ENCODE measurements at places on chromosomes 1 and 21. TPM values are rescaled to one million over a fixed set of nuclear protein-coding genes. Genes with fewer than 3 reads are reported as not detected.

DNA sequence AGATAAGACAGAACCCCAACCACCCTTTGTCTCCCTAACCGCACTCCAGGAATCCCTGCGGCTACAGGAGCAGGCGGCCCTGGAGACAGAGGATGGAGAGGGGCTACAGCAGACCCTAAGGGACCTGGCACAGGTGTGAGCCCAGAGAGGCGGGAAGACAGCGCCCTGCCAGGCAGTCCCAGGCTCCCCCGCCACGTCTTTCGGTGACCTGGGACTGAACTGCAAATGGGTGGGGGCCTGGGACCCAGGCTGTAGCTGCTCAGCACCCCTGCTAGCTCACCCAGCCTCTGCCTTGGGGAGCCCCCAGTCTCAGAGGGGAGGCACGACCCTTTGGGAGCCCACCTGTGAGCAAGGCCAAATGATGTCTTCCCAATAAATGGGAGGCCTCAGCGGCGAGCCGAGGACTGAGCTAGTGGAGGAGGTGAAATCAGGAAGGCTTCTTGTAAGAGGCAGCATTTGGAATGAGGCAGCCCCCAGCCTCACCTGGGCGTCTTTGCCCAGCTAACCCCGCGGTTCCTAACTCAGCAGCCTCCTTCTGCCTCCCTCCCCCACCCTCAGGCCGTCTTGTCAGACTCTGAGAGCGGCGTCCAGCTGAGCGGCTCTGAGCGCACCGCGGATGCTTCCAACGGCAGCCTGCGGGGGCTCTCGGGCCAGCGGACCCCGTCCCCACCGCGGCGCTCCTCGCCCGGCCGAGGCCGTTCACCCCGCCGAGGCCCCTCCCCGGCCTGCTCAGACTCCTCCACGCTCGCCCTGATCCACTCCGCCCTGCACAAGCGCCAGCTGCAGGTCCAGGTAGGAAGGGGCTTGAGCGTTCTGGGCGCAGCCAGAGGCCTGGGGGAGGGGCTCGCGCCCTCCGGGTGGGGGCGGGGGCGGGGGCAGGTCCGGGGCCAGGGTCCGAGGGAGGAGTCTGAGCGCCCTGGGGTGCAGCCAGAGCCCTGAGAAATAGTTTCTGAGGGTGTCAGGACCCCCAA, 16.9 kb downstream of the CROCC start:
- no peak for DNase-seq

- DNase-seq = no peak
Observed at GRCh38 chr1:30780409-30780808, 22.8 kb upstream of the LAPTM5 start.

Gene COL11A1
- total RNA-seq = 0.07 TPM

DNA sequence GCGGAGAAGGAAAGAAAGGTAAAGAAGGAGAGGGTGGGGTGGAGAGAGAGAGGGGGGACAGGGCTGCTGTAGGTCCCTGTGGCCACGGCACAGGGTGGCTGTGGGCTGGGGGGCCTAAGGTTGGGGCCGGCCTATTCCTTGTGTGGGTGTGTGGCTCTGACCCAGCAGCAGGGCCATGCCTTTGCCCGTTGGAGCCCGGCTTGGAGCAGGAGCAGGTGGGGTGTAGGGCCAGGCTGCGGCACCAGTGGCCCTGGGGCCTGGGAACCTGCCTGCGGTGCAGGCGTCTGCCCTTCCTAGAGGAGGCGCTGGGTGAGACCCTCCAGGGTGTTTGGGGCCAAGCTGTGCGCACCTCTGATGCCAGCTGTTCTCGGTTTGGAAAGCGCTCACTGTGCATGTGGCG, 19.7 kb upstream of the SUMO3 start:
- DNase-seq = no peak

GRCh38 chr1:5479876-5480646, 512.2 kb downstream of the NPHP4 start:
- DNase-seq = no peak

Gene LCE1D
- not detected for total RNA-seq

Gene IGFN1
- not detected for total RNA-seq

- no peak for DNase-seq
Observed at GRCh38 chr1:19683351-19683750, 18.7 kb downstream of the HTR6 start.

DNA sequence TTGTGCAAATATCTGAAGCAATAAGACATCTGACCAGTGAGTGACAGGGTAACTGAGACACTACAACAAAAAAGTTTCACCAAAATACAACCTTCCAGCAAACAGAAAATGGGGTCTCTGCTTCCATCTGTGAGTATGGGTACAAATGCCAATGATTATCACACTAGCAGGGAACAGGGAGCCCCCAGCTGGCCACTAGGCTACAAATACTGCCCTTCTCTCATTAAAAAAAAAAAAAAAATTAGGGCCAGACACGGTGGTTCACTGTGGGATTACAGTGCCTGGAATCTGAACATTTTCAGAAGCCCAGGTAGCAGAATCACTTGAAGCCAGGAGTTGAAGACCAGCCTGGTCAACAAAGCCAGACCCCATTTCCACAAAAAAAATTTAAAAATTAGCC, 48.4 kb upstream of the EDARADD start:
- DNase-seq = no peak

DNA sequence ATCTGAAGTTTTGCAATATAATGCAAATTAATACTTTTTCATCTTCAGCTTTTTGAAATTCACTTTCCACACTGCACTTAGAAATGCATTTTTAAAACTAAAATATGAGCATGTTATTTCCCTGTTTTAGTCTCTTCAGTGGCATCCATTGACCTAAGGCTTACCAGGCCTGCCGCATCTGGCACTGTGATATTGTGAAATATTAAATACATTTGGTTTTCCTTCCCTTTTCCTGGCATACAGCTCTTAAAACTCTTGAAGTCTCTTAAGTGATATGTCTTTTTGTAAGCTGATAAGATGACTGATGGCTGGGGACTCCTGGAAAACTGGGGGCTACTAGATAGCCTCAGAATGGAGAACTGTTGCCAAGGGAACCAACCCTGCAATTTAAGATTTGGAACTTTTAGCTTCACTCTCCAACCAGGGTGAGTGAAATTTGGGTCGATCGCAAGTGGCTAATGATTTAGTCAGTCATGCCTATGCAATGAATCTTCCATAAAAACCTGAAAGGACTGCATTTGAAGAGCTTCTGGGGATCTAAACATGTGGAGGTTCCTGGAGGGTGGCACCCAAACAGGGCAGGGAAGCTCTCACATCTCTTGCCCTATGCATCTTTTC, 75.5 kb upstream of the PDC start:
- no peak for DNase-seq

GRCh38 chr21:10466200-10466599, 55.2 kb upstream of the TPTE start:
- DNase-seq = no peak

Gene LRRC38
- not detected for total RNA-seq

Gene TMCO1
- total RNA-seq = 37.5 TPM

DNA sequence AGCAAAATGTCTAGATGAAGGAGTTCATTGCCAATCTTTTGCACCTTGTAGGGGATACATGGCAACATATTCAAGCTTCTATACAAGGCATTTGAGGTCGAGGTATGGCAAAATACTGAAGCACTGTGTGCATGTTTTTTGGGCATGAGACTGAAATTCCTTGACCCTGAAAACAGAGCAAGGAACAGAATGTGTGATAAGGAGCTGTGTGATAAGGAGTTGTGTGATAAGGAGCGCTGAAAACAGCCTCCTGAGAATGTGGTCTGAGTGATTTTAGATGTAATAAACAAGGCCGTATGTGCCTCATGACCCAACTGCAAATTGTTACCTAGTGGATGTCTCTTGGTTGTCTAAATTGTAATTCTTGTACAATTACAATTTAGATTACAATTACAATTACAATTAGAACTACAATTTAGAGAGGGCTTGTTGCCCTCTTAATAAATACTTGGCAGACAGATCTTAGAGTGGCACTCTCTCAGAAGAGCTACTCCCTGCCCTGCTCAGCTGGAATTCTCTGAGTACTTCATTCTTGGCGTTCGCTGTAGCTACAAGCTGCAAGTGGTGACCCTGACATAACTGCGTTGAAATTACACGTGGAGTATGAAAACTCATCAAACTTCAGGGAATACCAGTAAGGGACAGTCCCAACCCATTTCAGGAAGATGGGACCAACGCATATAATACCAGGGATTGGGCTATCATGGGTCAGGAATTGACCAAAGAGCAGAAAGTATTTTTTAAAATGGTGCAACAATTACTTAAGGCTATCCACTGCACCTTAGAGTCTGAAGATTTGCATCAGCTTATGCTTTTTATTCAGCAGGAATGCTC, 20.0 kb upstream of the ITLN1 start:
- no peak for DNase-seq

DNA sequence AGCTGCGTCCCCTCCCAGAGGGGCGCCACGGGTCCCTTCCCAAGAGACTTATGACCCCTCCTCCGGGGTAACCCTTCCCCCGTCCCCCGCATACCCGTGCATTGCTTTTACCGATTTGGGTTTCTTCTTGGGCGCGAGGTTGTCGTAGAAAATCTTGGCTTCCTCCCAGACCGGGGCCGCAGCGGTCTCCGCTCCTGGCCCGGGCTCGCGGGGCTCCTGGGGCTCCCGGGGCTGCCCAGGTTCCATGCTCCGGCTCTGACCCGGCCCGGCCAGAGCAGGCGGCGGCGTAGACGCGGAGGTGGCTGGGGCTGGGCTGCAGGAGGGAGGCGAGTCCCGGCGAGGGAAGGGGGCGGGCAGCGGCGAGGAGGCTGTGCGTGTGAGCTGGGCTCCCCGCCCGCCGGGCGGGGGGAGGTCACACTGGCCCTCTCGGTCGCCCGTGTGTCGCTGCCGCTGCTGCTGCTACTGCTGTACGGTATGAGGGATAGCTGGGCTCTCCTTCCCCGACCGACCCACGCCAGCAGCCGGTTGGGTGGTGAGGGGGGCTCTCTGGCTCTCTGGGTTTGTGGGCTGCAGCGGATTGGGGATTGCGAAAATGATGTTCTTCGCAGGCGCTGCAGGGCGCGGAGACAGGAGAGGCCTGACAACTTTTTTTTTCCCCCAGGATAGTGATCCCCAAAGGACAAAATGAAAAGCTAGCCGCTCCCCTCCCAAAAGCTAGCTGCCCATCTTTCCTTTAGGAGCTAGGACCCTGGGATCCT, at the start of gene NT5C1A:
Gene NT5C1A, minus strand, starts transcription at position 315 of the 758 bp plus-strand sequence. Its CDS starts 69 bp downstream, at position 246.
- DNase-seq = no peak

DNA sequence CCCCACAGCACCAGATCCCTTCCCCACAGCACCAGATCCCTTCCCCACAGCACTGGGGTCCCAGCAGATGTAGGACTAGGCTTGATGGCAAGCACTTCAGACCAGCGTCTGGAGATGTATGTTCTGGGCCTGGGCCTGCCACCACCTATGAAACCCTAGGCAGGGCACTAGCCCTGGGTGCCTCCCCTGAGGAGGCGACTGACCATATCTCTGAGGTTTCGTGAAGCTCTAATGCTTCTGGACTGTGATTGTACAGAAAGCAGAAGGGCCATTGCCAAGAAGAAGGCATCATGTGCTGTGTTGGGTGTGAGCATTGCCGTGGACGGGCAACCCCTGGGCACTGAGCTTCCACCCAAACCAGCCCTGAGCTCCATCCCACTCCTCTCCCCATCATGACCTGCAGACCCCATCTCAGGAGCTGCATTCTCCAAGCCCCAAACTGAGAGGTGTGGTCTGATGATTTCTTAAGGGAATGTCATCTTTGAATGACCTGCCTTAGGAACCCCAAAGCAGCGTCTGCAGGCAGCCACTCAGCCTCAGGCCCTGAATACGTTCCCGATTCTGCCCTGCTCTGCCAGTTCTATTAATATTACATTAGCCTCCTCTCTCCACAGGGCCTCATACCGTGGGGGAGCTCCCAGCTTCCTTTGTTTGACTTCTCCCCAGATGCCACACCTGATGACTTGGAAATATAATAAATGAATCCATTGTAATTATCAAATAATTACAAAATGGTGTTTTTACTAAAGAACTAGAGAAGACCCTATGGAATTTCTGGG, 163.4 kb downstream of the TRIM33 start:
- no peak for DNase-seq

Gene KCNJ15
- total RNA-seq = 0.41 TPM

DNA sequence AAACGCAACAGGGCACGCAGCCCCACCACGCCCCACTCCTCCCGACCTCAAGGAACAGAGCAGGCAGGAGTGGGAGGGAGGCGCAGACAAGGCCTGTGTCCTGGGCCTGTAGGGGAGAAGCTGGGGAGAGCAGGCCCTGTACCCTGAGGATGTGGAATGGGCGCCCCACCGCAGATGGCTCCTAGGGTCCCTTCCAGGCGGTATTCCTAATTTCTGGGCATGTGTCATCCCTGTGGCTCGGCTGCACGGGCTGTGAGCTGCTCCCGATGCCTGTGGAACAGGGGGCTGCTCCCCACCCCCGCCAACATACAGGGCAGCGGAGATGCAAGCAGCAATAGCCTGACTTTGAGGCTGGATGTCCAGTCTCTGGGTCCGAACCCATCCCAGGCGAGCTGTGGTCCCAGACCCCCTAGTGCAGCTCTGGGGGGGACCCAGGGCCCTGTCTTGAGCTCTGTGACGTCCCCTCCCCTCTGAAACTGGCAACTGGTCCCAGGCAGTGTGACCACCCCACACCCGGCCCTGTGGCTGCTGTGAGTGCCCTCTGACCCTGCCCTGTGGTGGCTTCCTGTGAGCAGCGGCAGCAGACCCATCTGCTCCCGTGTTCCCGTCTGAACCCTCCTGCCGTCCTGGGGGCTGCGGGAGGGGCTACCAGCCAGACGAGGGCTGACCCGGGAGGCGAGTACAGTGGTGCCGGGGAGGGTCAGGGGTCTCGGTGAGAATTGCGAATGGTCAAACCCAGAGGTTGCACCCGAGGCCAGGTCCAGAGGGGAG, 13.9 kb upstream of the COL6A2 start:
- DNase-seq = no peak

Gene RORC
- total RNA-seq = not detected

DNA sequence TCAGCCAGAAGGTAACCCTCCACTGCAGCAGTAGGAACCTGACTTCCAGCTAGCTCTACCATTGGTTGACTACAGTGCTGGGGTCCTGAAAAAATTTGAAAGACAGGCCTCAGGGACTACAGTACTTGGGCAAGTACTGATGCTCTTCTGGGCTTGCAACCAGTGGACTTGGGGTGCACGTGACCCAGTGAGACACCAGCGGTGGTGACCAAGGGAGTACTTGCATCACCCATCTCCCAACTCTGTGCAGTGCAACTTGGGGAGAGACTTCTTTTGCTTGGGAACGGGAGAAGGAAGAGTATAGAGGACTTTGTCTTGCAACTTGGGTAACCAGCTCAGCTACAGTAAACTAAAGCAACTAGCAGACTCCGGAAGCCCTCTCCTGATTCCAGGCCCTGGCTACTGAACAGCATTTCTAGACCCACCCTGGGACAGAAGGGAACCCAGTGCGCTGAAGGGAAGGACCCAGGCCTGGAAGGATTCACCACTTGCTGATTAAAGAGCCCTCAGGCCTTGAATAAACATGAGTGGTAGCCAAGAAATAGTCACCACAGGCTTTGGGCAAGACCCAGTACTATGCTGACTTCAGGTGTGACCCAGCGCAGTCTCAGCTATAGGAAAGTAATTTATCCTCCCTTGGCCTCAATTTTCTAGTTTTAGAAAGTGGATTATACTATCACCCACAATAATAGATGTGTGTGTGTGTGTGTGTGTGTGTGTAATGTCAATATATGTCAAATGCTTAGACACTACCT, 45.6 kb downstream of the TNNI3K start:
- no peak for DNase-seq
